Posterior vena cava (tissue), 2 donors: ENCODE measurements at places on chromosomes 1 and 21. TPM values are rescaled to one million over a fixed set of nuclear protein-coding genes. Genes with fewer than 3 reads are reported as not detected.

The TTC13 gene
- 17.4 TPM for total RNA-seq

The CYP4X1 gene
- 5.9 TPM for total RNA-seq

The NEK2 gene
- not detected for total RNA-seq

The DISP1 gene
- total RNA-seq = 8.0 TPM

The IQCC gene
- total RNA-seq = 1.1 TPM

The SELL gene
- 5.5 TPM for total RNA-seq
